Ascending aorta (tissue), 2 donors: ENCODE measurements at places on chromosomes 16 and 17.

DNA sequence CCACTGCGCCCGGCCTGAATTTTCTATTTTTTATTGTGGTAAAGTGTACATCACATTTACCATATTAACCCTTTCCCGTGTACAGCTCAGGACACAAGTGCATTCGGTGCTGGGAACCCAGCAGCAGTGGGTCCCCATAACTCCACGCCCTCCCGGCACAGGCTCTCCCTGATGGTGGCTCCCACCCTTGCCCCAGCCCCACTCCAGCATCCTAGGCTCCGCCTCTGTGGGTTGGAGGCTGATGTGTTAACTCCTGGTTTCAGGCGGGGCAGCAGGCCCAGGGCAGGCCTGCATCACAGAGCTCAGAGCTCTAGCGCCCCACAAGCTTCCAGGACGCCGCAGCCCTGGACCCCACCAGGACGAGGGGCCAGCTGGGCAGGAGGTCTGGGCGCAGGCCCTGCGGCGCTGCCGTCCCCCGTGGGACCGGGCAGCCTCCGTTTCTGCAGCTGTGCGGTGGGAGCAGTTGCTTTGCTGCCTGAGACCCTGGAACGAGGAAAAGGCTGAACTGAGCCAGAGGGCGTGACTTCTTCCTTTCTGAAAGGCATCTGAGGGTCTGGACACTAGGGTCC is 19.6 kb downstream of the ZFPM1 start:
- no peak for DNase-seq

DNA sequence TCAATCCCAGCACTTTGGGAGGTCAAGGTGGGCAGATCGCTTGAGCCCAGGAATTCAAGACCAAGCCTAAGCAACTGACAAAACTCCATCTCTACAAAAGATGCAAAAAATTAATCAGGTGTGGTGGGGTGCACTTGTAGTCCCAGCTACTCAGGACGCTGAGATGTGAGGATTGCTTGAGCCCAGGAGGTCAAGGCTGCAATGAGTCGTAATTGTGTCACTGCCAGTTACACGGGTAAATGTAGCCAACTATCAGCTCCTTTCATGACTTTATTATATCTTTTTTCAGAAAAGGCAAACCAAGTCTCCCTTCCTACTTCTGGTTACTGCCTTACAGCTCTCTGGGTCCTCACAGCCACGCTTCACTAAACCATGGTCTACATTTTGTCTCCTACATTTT is 4.0 kb downstream of the SDF2 start:
- DNase-seq, result no peak

DNA sequence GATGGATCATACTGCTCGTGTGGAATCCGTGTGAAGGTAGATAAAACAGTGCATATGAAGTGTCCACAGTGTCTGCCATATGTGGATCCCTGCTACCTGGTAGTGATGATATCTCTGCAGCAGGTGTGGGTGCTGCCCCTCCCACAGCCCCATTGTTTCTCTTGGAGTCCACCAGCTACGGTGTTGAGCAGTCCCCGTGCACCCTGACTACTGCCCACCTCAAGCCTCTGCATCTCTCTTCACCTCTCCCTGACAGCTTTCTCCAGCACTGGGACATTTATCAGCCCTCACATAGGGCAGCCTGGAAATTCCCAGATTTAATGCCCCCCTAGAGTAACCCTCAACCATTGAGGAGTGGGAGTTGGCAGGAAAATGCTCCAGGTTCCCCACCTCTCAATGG is 244.7 kb downstream of the IRF8 start:
- DNase-seq, result no peak

DNA sequence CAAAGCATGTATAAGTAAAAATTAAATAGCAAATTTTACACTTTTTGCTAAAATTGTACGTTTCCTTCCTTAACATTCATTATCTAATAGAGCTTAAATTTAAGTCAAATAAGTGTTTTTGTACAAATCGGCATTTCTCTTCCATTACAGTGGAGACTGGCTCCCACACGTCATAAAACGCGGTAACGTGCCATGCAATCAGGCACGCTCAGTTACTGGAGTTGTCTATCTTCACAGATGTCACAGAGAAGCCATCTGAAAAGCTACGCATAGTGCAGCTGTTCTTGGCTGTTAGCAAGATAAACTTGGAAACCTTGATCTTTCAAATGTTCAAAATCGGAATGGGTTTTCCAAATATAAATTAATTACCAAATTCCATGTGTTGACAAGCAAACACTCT is 165.3 kb downstream of the STX8 start:
- no peak for DNase-seq
